ENCODE measurements at places on chromosomes 5 and 9. TPM values are rescaled to one million over a fixed set of nuclear protein-coding genes. Genes with fewer than 3 reads are reported as not detected.

Gene VLDLR
- total RNA-seq: 46.3 TPM

DNA sequence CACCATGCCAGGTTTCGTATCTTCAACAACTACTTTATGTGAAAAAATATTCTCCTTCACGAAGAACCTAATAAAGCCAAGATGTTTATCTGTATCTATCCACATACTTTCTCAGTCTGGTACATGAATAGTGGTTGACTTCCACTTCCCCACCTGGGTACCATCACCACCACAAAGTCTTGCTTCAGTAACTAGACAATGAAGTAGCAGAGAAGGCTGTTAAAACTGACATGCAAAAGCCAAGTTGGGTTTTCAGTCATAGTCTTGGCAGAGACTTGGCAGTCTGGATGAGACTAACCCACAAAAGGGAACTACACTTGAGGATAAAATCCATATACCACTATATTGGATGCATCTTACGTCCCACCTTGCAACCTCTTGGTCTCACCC is 5.0 kb downstream of the P4HA2 start:
- H3K4me3 ChIP-seq: no peak overlapping the region
- no peaks in the 10 kb centered on the region for H3K4me1 ChIP-seq
- H3K36me3 ChIP-seq: no peaks in the 10 kb centered on the region
- no peak overlapping the region for H3K27ac ChIP-seq

- no peak for DNase-seq
- H3K4me3 ChIP-seq: no peak overlapping the region
- peak overlapping the region; percentile 74 for H3K27ac ChIP-seq
- no peaks in the 10 kb centered on the region for H3K36me3 ChIP-seq
- no peaks in the 10 kb centered on the region for H3K27me3 ChIP-seq
- peaks cover 22% of the 10 kb centered on the region for H3K4me1 ChIP-seq
These were observed 250.9 kb upstream of the ZNF608 start for GRCh38 chr5:124997186-124997893.

Gene CCDC127
- 6.0 TPM for total RNA-seq

Gene OTULINL
- 7.2 TPM for total RNA-seq

DNA sequence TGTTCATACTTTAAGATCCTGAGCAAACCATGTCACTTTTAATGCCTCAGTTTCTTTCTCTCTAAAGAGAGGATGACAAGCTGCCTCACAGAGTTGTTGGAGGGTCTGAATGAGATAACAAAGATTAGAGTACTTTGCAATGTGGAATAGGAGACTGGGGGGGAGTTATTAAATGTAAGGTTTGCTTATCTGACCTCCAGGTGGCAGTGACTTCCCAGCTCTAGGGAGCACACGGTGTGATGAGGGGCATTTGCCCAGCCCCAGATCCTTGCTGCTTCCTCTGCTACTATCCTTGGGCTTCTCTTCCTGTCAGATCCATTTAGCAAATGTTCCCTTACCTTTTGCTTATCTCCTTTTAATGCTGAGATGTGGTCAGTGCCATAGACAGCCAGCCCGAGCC is 30.7 kb downstream of the ENHO start:
- H3K36me3 ChIP-seq: no peaks in the 10 kb centered on the region
- H3K4me1 ChIP-seq: no peaks in the 10 kb centered on the region
- no peak overlapping the region for H3K27ac ChIP-seq

DNA sequence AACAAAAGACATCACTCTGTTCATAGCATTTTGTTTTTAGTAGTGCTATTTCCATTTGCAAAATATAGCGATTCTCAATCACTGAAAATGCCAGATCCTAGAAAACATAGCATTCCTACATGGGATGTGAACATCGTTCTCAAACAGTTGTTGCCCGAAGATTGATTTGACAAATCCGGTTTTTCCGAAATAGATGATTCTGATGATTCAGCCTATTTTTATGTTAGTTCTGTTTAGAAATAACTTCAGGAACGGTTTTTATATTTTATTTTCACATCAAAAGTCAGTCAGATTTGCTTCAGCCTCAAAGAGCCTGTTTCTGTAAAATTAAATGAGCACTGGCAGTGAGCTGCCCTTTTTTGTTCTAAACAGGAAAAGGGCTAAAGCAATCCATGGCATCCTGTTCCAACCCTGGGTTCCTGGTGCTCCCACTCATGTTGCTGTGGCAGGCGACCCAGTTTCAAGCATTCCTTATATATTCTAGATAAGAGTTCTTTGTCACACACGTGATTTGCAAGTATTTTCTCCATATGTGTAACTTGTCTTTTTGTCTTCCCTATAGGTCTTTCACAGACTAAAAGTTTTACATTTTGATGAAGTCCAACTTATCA is 14.2 kb upstream of the PSIP1 start:
- H3K27me3 ChIP-seq: no peaks in the 10 kb centered on the region
- peaks cover 4% of the 10 kb centered on the region for H3K4me1 ChIP-seq
- H3K36me3 ChIP-seq: no peaks in the 10 kb centered on the region
- H3K4me3 ChIP-seq: no peak overlapping the region
- no peak overlapping the region for H3K27ac ChIP-seq

GRCh38 chr9:84397822-84398221 is 57.3 kb upstream of the SLC28A3 start:
- no peak overlapping the region for H3K27ac ChIP-seq
- no peaks in the 10 kb centered on the region for H3K36me3 ChIP-seq
- H3K4me3 ChIP-seq: no peak overlapping the region
- H3K4me1 ChIP-seq: no peaks in the 10 kb centered on the region
- H3K27me3 ChIP-seq: no peaks in the 10 kb centered on the region

Gene PMPCA
- 88.2 TPM for total RNA-seq

Gene TMEM174
- not detected for total RNA-seq

- DNase-seq: peak; percentile 17
- H3K4me3 ChIP-seq: no peak overlapping the region
- no peaks in the 10 kb centered on the region for H3K4me1 ChIP-seq
- H3K27me3 ChIP-seq: no peaks in the 10 kb centered on the region
- no peaks in the 10 kb centered on the region for H3K36me3 ChIP-seq
- H3K27ac ChIP-seq: no peak overlapping the region
These were observed 391.5 kb downstream of the HTR1A start for GRCh38 chr5:63570752-63571151.

Gene KLHL9
- 22.1 TPM for total RNA-seq
